ENCODE measurements at places on chromosomes 3 and 15.

GRCh38 chr3:184145111-184145524 lies 10.0 kb downstream of the EIF2B5 start:
- DNase-seq = peak; percentile 44

DNA sequence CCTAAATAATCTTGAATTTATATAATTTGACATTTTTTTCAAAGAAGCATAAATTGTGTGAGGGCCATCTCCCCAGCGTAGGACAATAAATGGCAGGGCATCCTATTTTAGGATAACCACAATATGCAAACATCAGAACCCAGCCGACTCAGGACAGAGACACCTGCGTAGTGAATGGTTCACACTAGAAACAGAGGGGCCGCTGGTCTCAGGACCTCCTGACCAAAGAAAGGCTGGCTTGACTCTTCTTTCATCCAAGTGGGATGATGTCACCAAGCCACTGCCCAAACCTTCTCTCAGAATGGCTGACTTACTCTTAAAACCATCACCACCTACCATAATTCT lies 162.1 kb downstream of the FOXP1 start:
- no peak for DNase-seq

GRCh38 chr3:99943931-99944761 lies 126.5 kb downstream of the CMSS1 start:
- DNase-seq = no peak

- no peak for DNase-seq
Measured at GRCh38 chr3:106589311-106589942, 720.6 kb upstream of the CBLB start.

DNA sequence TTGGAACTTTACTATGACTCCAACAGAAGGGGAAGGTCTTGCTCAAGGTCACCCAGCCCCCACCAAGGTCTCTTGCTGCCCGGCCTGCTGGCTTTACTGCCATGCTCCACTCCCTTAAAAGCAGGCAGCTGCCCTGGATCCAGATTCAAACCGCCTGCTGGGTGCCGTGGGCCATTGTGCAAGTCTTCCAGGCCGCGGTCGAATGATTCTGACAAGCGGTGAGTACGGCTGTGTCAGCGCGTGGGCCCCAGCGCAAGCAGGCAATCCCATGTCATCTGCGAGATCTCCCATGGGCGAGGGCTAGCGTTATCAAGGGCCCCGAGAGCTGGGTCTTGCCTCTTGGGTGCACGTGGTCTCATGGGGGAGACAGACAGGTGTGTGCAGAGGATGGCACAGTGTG lies 37.6 kb downstream of the CORO2B start:
- no peak for DNase-seq

DNA sequence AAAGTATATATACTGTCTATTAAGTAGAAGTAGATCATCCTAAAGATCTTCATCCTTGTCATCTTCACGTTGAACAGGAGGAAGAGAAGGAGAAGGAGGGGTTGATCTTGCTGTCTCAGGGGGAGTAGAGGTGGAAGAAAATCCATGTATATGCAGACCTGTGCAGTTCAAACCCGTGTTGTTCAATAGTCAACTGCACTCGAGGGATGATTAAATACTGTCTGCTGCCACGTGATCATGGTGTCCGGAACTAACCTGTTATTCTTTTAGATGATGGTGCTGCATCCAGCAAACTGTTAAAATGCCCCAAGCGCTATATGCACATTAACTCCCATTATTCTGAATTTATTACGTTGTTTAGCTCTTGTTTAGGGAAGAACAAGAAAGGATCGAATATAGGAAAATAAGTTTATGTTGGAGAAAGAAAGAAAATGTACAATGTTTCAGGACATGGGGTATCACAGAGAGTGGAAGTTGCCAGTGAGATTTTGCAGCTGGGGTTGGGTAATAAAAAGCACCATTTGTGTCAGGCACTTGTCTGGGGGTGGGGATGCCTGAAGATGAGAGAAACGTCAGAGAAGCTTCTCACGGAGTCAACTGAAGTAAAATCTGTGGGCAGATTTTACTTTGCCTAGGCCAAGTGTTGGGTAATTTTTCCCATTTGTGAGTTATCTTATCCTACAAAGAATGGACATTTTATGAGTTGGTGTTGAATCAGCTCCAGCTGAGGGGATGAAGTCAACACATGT lies 229.2 kb downstream of the RYR3 start:
- DNase-seq = no peak

DNA sequence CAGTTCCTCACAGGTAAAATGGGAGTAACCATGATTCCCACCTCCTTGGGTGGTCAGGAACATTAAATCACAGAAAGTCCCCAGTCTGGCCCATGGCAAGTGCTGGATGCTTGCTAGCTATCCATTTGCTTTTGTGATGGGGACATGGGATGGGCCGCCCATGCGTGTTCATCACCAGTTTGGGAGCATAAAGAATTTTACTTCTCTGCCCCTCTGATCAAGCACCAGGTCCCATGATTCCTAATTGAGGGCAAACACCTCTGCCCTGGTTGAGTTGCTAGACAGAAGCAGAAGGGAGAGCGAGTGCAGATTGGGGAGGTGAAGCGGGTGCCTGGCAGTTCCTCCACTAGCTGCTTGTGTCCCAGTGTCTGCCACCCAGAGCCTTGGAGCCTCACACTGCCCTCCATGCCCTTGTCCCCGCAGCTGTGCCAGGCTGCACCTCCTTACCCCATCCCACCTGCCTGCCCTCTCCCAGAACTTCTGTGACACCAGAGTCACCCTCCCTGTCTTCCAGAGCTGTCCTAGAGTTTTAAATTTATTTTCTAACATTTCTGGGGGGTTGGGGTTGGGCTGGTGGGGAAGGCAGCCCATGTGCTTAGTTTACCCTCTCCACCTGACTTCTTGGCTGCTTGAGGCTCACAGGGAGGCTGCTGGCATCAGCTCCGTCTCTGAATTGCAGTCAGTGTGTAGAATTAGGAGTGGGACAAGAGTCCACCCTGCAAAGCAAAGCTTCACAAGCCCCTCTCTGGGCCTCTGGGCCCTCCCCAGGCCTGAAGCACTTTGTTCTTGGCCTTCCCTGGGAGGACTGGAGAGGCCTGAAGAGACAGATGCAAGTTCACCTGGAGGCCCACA lies 18.4 kb downstream of the CFAP100 start:
- no peak for DNase-seq

DNA sequence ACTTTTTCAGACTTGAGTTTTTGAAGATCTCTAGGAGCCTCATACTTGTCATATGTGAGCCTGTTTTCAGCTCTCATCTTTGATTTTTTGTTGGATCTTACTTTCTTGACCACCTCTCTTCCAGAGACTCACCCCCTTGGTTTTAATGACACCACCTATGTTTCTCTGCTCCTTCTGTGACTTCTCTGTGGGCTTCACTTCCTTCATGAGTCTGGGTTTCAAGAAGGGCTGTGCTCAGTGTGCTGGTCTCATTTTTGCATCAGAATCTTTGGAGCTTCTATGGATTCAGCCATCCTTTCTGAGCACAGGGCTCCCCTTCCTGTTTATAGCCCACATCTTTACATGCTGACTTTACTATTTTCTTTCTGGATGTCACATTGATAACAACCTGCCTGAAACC lies 17.7 kb downstream of the PPM1L start:
- no peak for DNase-seq

DNA sequence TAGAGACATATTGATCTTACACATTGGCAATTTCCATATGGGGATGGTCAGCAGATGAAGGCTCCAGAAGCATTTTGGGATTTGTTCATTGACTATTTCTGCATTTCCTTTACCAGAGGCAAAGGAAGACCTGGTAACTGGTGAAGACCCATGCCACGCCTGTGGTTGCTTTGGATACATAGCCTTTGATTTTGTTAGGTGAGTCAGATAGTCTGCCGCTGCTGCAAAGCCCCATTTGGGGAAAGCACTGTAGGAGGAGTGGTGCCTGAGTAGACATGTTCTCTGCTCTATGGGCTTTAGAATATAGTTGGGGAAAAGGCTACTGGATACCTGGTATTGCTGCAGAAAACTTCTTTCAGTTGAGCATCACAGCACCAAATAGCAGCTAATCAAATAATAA lies 56.8 kb downstream of the TFG start:
- DNase-seq = no peak

DNA sequence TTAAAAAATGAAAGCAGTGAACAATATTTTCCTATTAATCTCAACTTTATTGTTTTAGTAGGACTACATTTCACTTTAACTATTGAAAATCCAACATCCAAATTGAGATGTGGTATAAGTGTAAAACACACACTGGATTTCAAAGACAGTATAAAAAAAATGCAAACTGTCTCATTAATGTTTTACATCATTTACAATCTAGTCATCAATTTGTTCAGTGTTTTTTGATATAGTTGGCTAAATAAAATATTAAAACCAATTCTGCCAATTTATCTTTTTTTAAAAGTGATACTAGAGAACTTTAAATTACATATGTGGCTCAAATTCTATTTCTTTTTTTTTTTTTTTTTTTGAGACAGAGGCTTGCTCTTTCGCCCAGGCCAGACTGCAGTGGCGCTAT lies 95.1 kb downstream of the NPTN start:
- no peak for DNase-seq

DNA sequence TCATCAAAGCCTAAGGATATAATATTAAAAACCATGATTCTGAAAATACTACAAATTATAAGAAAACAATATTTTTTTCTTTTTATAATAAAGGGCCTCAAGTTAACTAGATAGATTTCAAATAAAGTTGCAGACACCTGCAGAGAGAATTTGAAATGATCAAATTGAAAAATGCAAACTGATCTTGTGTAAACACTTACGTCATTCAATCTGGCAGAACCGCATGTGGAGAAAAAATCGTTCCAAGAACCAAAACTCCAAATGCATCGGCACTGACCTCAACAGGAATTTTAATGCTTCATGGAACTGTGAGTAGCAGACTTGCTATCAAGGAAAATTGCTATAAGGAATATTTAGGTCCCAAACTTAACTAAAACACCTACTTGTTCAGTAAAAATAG lies 17.2 kb downstream of the CPA3 start:
- peak; percentile 57 for DNase-seq

GRCh38 chr3:71219744-71220638 lies 363.5 kb downstream of the FOXP1 start:
- no peak for DNase-seq

GRCh38 chr3:48727511-48727910 lies 10.5 kb upstream of the IP6K2 start:
- DNase-seq = no peak

DNA sequence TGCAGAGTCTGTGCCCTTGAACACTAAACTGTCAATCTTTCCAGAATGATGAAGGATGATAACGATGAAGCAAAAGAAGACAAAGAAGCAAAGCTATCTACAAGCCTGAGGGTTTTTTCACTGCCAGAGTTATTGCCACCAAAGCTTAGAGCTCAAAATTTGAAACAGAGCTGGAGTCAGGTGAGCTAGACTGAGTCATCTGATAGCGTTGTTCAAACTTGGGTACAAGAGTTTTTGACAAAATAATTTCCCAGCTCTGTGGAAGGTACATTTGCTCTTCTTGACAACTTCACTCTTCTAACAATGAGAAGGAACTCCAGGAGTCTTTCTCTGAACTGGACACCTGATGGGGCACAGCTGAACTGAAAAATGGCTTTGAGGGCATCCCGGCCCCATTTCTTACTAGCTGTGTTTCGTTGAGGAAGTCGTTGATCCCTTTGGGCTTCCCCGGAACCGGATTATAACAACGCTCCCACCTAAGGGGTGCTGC lies 715 bp downstream of the MCCC1 start:
- no peak for DNase-seq

- DNase-seq = no peak
Measured at GRCh38 chr3:153866901-153867300, 254.3 kb upstream of the ARHGEF26 start.

DNA sequence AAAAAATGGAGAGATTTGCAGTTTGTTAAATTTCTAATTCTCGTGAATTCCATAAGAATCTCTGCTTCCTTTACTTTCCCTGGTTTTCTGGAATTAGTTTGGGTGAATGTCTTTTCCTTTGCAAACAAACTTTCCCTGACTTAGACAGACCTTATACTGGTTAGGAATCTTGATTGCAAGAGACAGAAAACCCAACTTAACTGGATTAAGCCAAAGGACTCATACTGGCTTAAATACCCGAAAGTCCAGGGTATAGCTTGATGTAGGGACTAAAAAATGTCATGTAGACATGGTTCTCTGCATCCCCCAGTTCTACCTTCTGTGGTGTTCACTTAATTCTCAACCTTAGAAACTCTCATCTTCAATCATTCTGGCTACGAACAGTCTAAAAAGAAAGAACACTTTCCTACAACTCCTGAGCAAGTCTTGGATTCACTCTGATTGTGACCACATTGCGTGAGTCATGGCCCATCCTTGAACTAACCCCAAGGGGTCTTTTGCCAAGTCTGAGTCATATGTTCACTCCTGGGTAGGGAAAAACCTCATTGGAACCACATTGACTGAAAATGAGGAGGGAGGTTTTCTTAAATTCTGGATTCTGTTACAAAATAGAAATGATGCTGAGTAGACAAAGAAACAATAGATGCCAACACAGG lies 136.0 kb upstream of the DAZL start:
- peak; percentile 95 for DNase-seq

DNA sequence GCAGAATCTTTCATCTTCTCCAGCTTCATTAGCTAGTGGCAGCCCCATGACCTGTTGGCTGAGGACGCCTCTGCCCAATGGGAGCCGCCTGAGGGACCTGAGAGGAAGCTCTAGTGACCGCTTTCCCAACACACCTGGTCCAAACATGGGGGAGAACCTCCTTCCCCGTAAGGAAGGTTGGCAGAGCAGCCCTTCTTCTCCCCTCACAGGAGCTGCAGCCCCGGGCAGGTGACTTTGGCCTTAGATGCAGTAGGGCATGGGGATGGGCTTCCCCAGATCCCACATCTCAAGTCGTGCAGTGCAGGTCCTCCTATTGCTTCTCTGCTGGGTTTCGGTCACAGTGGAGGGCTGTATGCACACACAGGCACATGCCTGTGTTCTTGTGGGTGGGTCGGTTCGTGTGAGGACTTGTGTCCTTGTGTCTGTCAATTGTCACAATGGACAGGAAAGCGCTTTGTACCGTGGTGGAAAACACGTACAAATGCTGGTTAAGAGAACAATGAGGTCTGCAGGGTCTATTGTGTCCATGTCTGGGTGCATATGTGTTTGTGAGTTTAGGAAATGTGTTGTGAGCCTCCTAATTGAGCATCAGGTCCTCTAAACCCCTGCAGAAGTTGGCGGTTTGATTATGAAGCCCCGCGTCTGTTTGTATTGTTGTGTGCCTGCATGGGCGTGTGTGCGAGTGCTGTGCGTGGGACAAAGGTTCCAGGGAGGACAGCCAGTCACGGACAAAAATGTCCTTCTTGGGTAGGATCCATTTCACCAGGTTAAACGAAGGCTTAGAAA lies 1.4 kb downstream of the ISLR2 start:
- no peak for DNase-seq

- DNase-seq = no peak
Measured at GRCh38 chr3:50983887-50984286, 309.2 kb downstream of the DOCK3 start.
